ENCODE measurements at places on chromosomes 16 and 17. TPM values are rescaled to one million over a fixed set of nuclear protein-coding genes. Genes with fewer than 3 reads are reported as not detected.

DUS2 gene
- 34.7 TPM for total RNA-seq

LGALS9B gene
- not detected for total RNA-seq

- H3K27me3 ChIP-seq, result peaks cover 57% of the 10 kb centered on the region
- no peak overlapping the region for H3K4me3 ChIP-seq
- peaks cover 5% of the 10 kb centered on the region for H3K4me1 ChIP-seq
- H3K27ac ChIP-seq, result no peak overlapping the region
- DNase-seq, result no peak
Observed at GRCh38 chr17:81401723-81402529, 6.7 kb downstream of the BAHCC1 start.

DNA sequence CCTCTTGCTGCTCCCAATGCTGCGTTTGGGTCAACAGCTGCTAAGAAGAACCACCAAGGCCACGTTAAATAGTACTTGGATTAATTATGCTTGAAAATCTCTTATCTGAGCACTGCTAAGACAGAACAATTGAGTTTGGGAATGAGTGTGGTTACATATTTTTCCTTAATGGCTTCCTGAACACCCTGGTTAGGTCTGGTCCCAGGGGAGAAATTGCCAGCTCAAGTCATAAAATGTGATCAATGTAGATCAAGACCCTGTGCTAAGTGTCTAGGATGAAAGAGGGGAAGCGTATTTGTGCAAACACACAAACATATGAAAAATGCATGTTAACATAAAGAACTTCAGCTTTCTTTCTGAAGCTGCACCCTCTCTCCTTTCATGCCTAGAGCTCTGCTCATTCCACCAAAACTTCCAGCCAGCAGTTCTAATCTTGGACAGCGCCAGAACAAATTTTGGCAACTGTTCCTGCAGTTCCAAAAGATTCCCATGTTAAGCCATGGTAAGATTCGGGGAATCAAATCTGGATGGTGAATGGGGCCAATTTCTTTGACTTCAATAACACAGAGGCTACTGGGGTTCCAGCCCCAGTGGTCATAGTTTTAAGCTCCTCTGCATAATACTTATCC lies 72.0 kb downstream of the ZFHX3 start:
- H3K36me3 ChIP-seq, result no peaks in the 10 kb centered on the region
- H3K4me3 ChIP-seq, result no peak overlapping the region
- no peak for DNase-seq
- no peak overlapping the region for H3K27ac ChIP-seq
- H3K4me1 ChIP-seq, result no peaks in the 10 kb centered on the region
- no peaks in the 10 kb centered on the region for H3K27me3 ChIP-seq

- H3K27ac ChIP-seq, result no peak overlapping the region
- no peak overlapping the region for H3K4me3 ChIP-seq
- no peaks in the 10 kb centered on the region for H3K27me3 ChIP-seq
Observed at GRCh38 chr16:83355570-83356218, 452.1 kb upstream of the HSBP1 start.

GRCh38 chr16:66620429-66620795 lies 15.9 kb downstream of the CMTM3 start:
- H3K36me3 ChIP-seq, result no peaks in the 10 kb centered on the region
- no peak overlapping the region for H3K27ac ChIP-seq
- H3K4me1 ChIP-seq, result no peaks in the 10 kb centered on the region
- no peak for DNase-seq
- no peak overlapping the region for H3K4me3 ChIP-seq

Data from activated T-helper 1 cell treated with anti-CD3 and anti-CD28 coated beads, Interleukin-12 subunit alpha, Interleukin-12 subunit beta, Interleukin-2, Interleukin-4 antibody, amounts not matched to agents 30 ng/mL and 10 ng/mL and 1 ng/mL, durations not matched to agents 14 hours and 24 hours and 36 hours (primary cell).